ENCODE measurements at places on chromosomes 3 and 15. TPM values are rescaled to one million over a fixed set of nuclear protein-coding genes. Genes with fewer than 3 reads are reported as not detected.
A peak's percentile ranks its signal among the peaks of the same experiment; 100 is the strongest.

DNA sequence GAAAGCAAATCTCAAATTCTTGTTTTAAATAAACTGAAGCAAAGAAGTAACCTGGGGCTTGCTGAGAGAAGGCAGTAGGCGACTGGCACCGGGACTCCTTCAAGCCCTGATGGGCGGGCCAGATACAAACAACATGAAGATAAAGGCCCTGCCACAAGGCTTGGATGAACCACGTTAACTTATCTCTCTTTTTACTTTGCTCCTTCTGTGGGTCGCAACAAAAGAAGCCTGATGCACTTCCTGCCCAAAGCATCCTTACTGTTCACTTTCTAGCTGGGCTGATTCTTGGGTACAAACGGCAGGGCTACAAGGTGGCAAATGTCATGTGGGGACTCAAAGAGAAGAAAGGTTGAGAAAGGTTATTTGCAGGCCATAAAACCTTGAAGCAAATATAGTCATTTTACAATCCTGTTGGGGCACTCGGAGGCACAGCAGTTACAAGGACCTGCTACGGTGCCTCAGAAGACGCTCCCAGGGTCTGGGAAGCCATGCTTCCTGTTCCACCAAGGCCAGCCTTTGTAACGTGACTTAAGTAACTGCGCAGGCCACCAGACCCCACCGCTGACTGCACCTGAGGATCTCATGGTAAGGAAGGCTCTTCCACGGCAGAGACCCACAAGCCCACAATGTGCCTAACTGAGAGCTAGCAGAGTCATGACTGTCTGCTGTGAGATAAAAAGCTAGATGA, 71.1 kb downstream of the CHSY1 start:
- peak overlapping the region; percentile 22 for H3K27ac ChIP-seq
- H3K27me3 ChIP-seq, result no peaks in the 10 kb centered on the region
- no peaks in the 10 kb centered on the region for H3K36me3 ChIP-seq
- no peak overlapping the region for H3K4me3 ChIP-seq

DNA sequence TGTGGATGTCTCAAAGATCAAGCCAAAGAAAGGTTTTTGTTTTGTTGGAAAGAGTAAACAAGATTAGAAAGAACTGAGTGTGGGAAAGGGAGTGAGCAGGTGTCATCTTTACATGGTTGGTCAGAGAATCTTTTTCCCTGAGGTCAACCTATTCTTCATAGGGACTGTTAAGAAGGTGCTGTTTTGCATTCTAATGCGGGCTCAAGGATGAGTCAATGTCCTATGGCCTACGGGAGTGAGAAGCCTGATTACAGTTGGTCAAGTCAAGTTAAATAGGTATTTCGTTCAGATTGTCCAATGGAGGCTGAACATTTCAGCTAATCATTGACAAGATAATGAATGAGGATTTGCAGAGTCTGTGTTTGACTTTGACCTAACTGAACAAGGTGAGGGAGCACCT, 491.2 kb upstream of the PDZRN3 start:
- DNase-seq, result no peak
- no peaks in the 10 kb centered on the region for H3K36me3 ChIP-seq
- H3K4me1 ChIP-seq, result no peaks in the 10 kb centered on the region
- no peak overlapping the region for H3K27ac ChIP-seq
- H3K4me3 ChIP-seq, result no peak overlapping the region

Gene RASGRF1
- total RNA-seq, result 0.13 TPM

GRCh38 chr3:55690177-55690576, 203.1 kb upstream of the WNT5A start:
- no peak for DNase-seq
- H3K27me3 ChIP-seq, result no peaks in the 10 kb centered on the region
- H3K4me1 ChIP-seq, result no peaks in the 10 kb centered on the region

Gene PATL2
- 1.3 TPM for total RNA-seq

Gene MUSTN1
- total RNA-seq, result 86.6 TPM

DNA sequence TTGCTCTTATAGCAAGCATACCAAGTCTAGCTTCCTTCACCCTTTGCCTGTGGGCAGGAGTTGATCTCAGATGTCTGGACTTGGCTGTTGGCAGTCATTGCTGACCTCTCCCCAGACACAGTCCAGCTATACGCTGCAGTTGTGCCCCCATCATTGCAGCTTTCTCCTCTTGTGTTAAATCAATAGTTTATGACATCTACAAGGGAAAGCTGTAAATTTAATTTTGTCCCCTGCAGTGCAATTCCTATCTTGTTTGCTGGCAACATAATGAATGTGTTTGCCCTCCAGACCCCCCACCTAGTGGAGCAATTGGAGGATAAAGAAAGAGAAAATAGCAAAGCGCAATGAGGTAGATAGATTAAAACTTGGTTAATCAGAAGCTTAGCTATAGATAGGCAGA, 280.2 kb downstream of the LSAMP start:
- no peak overlapping the region for H3K27ac ChIP-seq
- no peaks in the 10 kb centered on the region for H3K36me3 ChIP-seq
- H3K4me3 ChIP-seq, result no peak overlapping the region
- DNase-seq, result no peak

Gene NCKIPSD
- 31.9 TPM for total RNA-seq

DNA sequence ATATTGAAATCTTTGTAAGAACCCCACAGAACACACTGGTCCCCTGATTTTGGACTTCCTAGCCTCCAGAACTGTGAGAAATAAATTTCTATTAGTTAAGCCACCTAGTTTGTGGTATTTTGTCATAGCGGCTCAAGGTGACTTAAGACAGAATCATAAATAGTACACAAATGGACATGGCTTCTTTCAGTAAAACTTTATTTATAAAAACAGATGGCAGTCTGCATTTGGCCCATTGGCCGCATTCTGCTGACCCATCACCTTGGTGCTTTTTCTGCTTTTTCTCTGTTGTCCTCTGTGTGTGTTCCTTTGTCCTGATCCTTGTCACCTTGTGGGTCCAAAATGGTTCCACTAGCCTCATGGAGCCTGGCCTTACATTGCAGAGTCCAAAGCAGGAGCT, 363.6 kb downstream of the PTPRG start:
- no peaks in the 10 kb centered on the region for H3K36me3 ChIP-seq

DNA sequence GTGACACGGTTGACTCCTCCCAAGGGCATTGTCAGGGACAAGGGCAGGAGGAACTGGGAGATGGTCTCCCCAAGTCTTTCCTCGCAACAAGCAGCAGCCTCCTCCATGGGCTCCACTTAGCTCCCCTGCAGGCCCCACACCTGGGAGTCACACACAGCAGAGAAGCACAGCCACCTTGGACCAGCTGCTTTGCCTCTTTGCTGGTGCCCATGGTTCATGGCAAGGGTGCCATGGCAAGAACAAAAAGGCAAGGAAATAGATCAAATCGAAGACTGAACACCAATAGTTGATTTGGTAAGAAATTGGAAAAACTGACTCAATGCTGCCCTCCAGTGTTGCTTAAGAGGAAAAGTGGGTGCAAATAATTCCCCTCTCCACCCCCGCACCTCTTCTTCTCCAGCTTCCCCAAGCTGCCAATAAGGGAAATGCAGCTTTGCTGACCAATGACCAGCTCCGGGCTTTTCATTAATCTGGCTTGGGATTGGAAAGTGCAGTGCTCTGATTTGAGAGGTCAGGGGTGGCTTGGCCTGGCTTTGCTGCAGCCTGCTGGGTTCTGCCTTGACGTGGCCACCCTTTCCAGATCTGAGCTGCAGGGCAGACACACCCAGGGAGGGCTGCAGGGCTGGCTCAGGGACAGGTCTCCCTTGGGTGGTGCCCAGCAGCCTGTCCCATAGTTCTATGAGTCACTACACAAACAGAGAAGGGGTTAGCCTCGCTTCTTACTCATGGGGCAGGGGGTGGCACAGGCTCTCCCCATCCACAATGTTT, 162.0 kb downstream of the KLF13 start:
- H3K4me3 ChIP-seq, result no peak overlapping the region
- no peak for DNase-seq
- H3K27ac ChIP-seq, result peak overlapping the region; percentile 17
- H3K27me3 ChIP-seq, result no peaks in the 10 kb centered on the region

All from aorta (tissue), 5 donors.